ENCODE measurements at places on chromosomes 1 and 21.

- H3K27ac ChIP-seq, result no peak overlapping the region
- peaks cover 25% of the 10 kb centered on the region for H3K27me3 ChIP-seq
- peaks cover 10% of the 10 kb centered on the region for H3K36me3 ChIP-seq
- DNase-seq, result no peak
- H3K4me3 ChIP-seq, result no peak overlapping the region
- no peaks in the 10 kb centered on the region for H3K4me1 ChIP-seq
Measured at GRCh38 chr1:228118040-228118439, 8.9 kb upstream of the MRPL55 start.

DNA sequence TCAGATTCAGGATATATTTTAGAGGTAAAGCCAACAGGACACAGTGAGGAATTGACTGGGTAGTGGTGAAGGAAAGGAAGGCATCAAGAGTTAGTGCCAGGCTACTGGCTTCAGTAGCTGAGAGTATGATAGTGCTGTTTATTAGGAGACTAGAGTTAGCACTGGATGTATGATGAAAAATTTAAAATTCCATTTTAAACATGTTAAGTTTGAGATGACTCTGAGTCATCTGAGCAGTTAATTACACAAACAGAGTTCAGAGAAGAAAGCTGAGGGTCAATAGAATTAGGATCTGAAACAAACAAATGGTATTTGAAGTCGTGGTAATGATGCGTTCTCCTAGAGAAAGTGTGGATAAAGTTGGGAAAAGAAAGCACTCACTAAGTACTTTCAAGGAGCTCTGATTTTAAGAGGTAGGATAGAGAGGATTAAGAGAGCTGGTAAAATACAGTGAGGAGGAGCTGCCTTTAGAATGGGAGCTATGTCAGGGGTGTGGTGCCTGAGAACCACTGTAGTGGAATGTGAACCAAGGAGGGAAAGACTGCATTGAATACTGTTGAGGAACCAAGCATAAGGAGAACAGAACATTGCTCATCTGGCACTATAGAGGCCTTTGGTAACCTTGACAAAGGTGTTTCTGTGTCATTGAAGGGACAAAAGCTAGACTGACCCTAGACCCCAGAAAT is 21.7 kb upstream of the SHCBP1L start:
- DNase-seq, result no peak
- no peak overlapping the region for H3K4me3 ChIP-seq
- H3K36me3 ChIP-seq, result peaks cover 3% of the 10 kb centered on the region

DNA sequence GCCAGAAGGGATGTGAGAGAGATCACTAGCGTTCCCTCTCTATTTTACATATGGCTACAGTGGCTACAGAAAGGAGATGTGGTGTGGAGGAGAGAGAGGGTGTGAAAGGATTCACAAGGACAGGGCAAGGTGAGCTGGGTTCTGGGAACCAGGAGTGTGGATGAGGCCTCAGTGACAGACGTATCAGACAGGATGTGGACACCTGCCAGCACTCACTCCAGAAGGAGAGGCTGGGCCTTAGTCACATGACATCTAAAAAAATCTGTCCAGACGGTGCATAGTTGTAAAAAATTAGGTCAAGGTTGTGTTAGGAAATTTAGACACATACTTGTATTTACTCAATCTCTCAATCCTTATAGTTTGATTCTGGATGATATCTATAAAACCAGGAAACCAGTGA is 10.6 kb downstream of the TRIM67 start:
- H3K4me3 ChIP-seq, result no peak overlapping the region
- peaks cover 59% of the 10 kb centered on the region for H3K27me3 ChIP-seq
- DNase-seq, result no peak
- peaks cover 6% of the 10 kb centered on the region for H3K4me1 ChIP-seq
- H3K36me3 ChIP-seq, result no peaks in the 10 kb centered on the region

- peaks cover 4% of the 10 kb centered on the region for H3K4me1 ChIP-seq
- no peaks in the 10 kb centered on the region for H3K27me3 ChIP-seq
- H3K36me3 ChIP-seq, result no peaks in the 10 kb centered on the region
- no peak overlapping the region for H3K27ac ChIP-seq
- DNase-seq, result no peak
Measured at GRCh38 chr1:56263908-56264307, 315.5 kb downstream of the PLPP3 start.

DNA sequence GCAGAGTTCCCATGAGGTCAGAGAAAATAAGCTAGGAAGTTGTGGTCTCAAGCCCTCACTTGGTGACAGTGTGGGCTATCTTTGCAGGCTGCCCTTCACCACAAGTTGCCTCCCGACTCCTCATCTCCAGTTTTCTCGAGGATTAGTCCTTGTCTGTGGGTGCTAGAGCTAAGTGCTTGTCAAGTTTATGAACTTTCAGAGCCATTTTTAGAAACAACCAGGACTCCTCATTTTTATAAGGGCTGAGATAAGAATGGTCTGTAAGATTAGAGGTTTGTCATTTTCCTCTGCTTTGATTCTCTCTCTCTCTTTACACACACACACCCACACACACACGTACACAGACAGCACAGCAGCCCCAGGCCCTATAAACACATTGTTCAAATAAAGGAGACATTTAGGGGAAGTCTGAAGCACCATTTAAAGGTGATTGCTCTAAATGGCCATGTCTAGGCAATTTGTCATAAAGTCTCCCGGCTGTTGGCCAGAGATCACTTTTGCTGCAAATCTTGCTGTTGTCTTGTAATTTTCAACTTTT is 127.2 kb downstream of the LACTBL1 start:
- no peak for DNase-seq
- no peak overlapping the region for H3K4me3 ChIP-seq
- no peak overlapping the region for H3K27ac ChIP-seq
- no peaks in the 10 kb centered on the region for H3K27me3 ChIP-seq
- peaks cover 32% of the 10 kb centered on the region for H3K4me1 ChIP-seq
- H3K36me3 ChIP-seq, result no peaks in the 10 kb centered on the region

DNA sequence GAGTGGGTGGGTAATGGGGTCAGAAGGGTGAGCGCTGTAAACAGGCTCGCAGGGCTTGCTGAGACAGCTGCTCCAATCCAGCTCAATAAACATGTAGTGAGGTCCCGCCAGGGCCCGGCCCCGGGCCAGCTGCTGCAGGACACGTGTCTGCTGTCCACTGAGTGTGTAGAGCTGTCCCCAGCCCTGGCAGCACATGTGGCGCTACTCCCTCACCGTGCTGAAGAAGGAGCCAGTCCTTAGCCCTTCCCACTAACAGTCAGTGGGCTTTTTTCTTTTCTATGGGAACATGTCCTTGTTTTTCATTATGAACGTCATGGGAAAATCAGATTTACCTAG is 78.9 kb upstream of the C1orf174 start:
- no peaks in the 10 kb centered on the region for H3K36me3 ChIP-seq
- no peak overlapping the region for H3K27ac ChIP-seq
- peaks cover 15% of the 10 kb centered on the region for H3K4me1 ChIP-seq
- H3K27me3 ChIP-seq, result no peaks in the 10 kb centered on the region

DNA sequence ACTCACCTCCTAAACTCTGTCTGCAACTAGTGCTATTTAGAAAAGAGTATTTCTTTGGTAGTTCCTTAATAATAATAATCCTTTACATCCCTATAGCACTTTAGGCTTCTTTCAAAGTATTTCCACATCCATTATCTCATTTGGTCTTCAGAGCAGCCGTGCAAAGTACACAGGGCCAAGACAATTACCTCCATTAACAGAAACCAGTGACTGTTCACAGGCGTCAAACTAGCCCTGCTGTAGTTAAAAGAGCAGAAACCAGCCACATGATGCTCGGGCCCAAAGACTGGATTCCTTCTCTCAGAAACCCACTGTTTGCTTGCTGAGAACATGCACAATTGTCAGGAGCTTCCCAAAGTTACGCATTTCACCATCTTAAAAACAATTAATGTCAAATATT is 396.0 kb upstream of the DAB1 start:
- H3K4me1 ChIP-seq, result peaks cover 11% of the 10 kb centered on the region
- no peaks in the 10 kb centered on the region for H3K36me3 ChIP-seq
- no peak for DNase-seq
- H3K27me3 ChIP-seq, result no peaks in the 10 kb centered on the region
- no peak overlapping the region for H3K27ac ChIP-seq
- no peak overlapping the region for H3K4me3 ChIP-seq

DNA sequence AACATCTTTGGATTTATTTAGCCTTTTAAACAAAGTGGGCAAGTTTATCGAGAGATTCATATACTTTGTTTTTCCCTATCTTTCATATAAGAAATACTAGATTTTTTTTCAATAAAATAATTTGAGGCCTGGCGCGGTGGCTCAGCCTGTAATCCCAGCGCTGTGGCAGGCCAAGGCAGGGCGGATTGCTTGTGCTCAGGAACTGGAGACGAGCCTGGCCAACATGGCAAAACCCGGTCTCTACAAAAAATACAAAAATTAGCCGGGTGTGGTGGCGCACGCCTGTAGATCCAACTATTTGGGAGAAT is 1.6 kb upstream of the CDC14A start:
- peak overlapping the region; percentile 97 for H3K4me3 ChIP-seq
- H3K4me1 ChIP-seq, result peaks cover 29% of the 10 kb centered on the region
- peaks cover 2% of the 10 kb centered on the region for H3K27me3 ChIP-seq

DNA sequence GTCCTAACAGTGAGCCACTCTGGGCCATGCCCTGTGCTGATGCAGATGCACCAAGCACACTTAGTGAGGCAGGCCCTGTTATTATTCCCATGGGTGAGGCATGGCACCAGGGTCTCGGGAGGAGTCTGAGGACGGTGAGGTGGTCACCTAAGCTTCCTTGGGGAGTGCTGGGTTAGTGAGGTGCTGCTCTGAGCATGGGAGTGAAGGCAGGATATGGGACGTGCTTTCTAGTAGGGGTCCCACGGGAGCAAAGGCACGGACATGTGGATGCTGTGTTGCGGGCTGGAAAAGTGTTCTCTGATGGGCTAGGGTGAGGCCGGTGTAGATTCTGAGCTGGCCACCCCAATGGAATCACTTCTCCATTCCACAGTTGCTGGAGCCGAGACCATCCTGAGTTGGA is 77.5 kb upstream of the CSF3R start:
- H3K27me3 ChIP-seq, result peaks cover 16% of the 10 kb centered on the region
- H3K27ac ChIP-seq, result no peak overlapping the region
- no peak overlapping the region for H3K4me3 ChIP-seq
- no peaks in the 10 kb centered on the region for H3K4me1 ChIP-seq
- H3K36me3 ChIP-seq, result no peaks in the 10 kb centered on the region
- no peak for DNase-seq

GRCh38 chr1:36175137-36176095 is 19.5 kb downstream of the MAP7D1 start:
- H3K4me3 ChIP-seq, result no peak overlapping the region
- H3K27ac ChIP-seq, result no peak overlapping the region
- no peak for DNase-seq
- no peaks in the 10 kb centered on the region for H3K4me1 ChIP-seq

DNA sequence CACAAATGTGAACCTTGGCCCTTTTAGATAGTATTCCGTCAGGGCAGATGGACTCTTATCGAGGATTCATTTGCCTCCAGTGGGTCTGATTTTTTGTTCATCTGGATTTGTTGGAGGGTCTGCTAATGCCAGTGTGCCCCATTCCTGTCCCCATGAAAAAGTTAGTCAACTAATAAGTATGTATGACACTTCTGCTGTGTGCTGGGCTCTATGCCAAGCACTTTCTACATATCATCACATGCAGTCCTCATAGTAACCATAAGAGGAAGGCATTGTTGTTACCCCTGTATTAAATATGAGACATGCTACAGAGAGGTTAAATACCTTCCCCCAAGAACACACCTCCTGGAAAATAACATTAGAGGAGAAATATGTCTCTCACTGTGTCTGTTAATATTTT is 46.6 kb upstream of the MAB21L3 start:
- no peaks in the 10 kb centered on the region for H3K27me3 ChIP-seq
- DNase-seq, result no peak
- peaks cover 9% of the 10 kb centered on the region for H3K36me3 ChIP-seq
- H3K4me1 ChIP-seq, result no peaks in the 10 kb centered on the region
- H3K27ac ChIP-seq, result no peak overlapping the region

GRCh38 chr1:64192290-64192689 is 11.1 kb upstream of the UBE2U start:
- no peak overlapping the region for H3K4me3 ChIP-seq
- no peak for DNase-seq
- H3K27ac ChIP-seq, result no peak overlapping the region
- peaks cover 3% of the 10 kb centered on the region for H3K36me3 ChIP-seq
- peaks cover 26% of the 10 kb centered on the region for H3K4me1 ChIP-seq

DNA sequence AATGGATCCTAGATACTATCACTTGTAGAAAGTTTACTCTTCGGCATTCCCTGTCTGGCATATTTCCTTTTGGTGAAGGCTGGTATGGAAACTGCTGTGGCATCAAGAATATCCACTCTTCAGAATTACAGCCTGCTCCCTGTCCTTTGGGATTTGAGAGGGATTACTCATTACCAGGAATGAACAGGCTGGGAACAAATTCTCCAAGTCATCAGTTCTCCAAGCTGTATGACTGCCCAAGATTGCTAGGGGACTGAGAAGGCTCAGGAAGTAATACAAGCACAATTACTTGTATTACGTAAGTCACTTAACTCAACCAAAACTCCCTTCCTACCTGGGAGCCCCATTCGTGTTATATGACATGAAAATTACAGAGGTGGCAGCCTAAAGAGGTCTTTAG is 49.6 kb downstream of the CD58 start:
- DNase-seq, result no peak
- no peak overlapping the region for H3K4me3 ChIP-seq
- no peak overlapping the region for H3K27ac ChIP-seq
- H3K27me3 ChIP-seq, result no peaks in the 10 kb centered on the region
- H3K4me1 ChIP-seq, result no peaks in the 10 kb centered on the region
- H3K36me3 ChIP-seq, result peaks cover 6% of the 10 kb centered on the region

DNA sequence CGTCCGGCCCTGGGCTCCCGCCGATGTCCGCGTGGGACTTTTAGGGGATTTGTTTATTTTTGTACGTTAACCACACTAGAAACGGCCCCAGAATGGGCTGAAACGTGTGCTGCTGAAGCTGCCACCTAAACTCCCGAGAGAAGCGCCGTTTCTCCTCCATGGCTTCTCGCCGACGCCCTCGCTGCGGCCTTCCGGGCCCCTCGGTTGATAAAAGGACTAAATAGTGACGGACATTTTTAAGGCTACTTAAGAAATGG is 678 bp upstream of the PTTG1IP start:
- no peak for DNase-seq
- H3K4me1 ChIP-seq, result peaks cover 36% of the 10 kb centered on the region
- peaks cover 46% of the 10 kb centered on the region for H3K27me3 ChIP-seq
- no peaks in the 10 kb centered on the region for H3K36me3 ChIP-seq
- H3K4me3 ChIP-seq, result peak overlapping the region; percentile 87

GRCh38 chr21:37742115-37742514 is 174.1 kb downstream of the KCNJ6 start:
- no peak overlapping the region for H3K4me3 ChIP-seq
- DNase-seq, result no peak
- H3K27ac ChIP-seq, result no peak overlapping the region

Data from neural crest cell (in vitro differentiated cells).